ENCODE measurements at places on chromosomes 5 and 9.

DNA sequence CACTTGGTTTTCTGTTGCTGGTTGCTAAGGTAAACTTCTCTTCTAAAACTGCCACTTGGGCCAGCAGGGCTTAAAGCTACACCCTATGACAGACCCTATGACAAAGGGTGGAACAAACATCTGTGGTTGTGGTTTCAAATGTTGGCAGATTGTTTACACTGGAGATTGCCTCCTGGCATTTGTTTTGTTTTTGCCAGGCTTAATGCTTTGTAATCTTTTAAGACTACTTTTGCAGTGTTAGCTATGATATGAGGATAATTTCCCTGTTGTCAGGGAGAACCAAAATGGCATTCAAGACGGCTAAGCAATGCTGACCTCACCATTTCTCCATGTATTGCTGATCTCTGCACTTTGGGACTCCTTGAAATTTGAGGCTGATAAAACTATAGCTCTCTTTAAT is 50.3 kb downstream of the MAMDC2 start:
- no peak for DNase-seq

DNA sequence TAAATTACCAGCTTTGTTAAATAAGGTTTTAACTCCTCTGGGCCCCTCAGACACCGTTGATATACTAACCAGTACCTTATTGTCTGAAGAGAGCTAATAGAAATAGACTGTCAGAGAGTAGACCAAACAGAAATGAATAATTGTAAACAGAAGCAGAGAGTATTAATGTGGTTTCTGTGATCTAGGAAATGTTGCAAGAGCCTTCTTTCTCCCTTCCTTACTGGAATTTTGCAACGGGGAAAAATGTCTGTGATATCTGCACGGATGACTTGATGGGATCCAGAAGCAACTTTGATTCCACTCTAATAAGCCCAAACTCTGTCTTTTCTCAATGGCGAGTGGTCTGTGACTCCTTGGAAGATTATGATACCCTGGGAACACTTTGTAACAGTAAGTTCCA is 5.1 kb downstream of the TYRP1 start:
- DNase-seq: no peak

DNA sequence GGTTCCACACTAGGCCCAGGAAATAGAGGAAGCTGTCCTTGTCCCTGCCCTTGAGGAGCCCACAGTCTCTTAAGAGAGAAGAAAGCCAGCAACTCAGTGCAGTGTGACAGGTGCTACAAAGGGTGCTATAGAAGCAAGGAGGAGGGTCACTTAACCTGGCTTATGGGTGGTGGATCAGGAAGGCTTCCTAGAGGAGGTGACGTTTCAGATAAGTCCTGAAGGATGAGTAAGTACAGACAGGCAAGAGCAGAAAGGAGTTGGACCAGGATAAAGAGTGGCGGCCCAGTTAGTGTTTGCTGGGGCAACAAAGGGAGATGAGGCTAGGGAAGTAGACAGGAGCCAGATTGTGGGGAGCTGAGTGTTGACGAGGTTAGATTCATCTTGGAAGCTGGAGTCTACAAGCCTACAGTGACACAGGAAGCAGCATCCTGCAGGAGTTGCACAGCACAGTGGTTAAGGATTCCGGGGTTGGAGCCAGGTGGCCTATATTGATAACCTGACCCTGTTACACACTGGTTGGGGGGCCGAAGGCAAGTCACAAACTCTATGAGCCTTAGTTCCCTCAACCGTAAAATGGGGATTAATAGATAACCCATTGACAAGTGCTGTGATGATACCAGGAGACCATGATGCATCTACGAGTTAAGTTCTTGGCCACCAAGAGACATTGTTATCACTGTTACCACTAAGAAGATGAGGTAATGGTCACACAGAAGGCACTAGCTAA is 5.4 kb upstream of the LHX6 start:
- no peak for DNase-seq

DNA sequence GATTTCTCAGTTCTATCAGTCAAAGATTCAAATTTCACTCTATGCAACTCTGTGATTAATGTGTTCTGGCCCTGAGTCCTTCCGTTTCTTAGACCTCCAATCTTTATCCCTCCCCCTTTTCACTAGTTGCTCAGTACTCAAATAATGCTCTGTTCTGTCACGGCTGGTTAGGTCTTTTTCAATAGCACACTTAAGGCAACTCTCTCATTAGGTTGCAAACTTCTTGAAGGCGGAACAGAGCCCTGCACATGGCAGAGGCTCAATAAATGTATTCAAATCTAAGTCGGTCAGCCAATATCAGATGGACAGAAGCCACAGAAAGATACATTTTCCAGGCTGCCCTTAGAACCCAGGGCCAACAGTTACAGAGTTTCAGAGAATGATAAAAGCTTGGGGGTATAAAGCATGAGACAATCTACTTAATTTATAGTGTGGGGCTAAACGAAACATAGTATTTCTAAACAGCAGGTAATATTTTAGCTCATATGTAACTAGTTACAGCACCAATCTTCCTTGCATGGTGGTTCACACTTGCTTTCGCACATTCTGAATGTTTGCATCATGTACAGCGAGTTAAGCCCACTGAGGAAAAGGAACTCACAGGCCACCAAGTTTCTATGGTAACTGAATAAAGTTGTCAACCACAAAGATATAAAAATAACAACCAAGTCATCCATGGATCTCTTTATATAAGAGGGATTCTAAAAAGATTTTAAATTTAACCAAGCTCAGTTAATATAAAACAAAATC is 67.1 kb upstream of the GOLPH3 start:
- peak; percentile 47 for DNase-seq

DNA sequence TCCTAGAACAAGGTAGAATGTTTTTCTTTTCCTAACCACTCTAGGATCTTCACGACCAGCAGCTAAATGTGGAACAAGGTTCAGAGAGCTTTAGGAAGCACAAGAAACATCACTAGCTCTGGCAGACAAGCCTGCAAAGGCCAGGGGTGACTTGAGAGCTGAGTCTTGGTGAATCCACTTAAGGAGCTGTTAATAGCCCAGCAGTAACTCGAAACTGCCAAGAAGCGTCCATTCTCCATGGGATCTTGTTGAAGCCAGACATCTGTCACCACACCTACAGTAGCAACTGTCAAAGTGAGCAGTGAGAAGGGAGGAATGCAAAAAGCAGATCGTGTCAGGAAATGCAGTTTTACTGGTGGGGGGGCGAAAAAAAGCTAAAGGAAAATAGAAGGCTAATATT is 87.2 kb downstream of the ATPSCKMT start:
- DNase-seq: no peak

- no peak for DNase-seq
These were observed 218.4 kb downstream of the FSTL4 start for GRCh38 chr5:133393776-133394476.

- DNase-seq: no peak
These were observed 226.6 kb upstream of the PPP1R2B start for GRCh38 chr5:156623381-156624040.

- no peak for DNase-seq
These were observed 649.5 kb downstream of the LRRC70 start for GRCh38 chr5:63228154-63228553.

- no peak for DNase-seq
These were observed 55.5 kb upstream of the ZNF354A start for GRCh38 chr5:178785999-178786398.

DNA sequence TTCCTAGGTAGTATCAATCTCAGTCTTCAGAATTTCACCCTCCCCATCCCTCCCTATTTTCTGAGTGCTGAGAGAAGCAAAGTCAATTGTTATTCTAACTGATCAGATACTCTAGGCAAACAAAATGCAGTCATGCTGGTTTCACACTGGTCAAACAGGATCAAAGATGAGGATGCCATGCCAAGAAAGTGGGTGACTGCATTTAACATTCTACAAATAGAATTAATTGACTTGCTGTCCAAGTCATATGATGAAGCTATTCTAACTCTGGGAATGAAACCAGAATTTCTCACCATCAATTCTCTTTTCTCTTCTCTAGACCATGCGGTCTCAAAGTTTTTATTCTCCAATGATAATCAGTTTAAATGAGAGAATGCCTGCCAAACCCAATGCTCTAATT is 112.5 kb downstream of the CTNND2 start:
- DNase-seq: no peak

DNA sequence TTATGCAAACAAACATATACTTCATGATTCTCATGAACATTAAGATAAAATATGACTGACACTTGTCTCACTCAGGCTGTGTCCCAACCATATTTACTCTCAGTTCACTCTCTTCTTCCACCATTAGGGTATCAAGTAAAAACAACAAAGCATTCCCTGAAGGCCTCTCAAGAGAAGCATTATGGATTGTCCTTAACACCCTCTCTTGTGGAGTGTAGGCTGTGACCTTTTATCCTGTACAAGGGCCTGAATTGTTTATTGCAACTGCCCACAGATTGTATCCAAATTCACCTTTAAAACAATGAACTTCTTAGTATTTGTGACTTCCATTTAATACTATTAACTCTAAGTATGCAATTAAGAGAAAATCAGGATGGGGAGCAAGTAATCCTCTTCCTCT is 78.1 kb downstream of the RICTOR start:
- DNase-seq: no peak

GRCh38 chr9:4124266-4124665 is 175.6 kb downstream of the GLIS3 start:
- no peak for DNase-seq

DNA sequence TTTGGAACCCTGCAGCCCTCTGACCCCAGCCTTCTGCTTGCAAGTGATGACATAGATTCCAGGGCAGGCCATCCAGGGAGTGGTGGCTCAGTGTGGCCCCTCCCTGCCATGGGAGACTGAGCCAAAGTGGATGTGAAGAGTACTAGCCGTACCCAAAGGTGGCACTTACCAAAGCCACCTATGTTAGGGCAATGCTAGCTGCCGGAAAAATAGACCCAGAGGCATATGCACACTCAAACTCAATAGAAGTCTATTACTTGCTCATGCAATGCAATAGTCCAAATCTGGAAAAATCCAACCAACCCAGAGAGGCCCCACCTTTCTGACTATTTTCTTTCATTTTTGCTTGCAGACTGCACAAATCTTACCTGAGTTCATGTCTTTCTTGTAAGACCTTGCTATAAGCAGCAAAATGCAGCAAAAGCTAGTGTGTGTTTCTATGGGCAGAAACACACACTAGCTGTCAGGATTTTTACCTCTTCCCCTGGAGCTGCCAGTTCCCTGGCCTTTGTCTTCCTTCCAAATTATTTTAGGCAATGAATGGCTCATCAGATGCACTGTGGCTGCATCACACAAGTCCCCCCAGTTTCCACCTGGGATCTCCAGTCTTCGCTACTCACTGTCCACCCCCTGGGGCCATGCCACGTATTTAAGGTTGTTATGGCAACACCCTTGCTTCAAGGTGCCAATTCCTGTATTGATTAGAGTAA is 74.0 kb downstream of the HRH2 start:
- DNase-seq: no peak

- DNase-seq: no peak
These were observed 347.8 kb downstream of the TRIM32 start for GRCh38 chr9:117034866-117035265.

DNA sequence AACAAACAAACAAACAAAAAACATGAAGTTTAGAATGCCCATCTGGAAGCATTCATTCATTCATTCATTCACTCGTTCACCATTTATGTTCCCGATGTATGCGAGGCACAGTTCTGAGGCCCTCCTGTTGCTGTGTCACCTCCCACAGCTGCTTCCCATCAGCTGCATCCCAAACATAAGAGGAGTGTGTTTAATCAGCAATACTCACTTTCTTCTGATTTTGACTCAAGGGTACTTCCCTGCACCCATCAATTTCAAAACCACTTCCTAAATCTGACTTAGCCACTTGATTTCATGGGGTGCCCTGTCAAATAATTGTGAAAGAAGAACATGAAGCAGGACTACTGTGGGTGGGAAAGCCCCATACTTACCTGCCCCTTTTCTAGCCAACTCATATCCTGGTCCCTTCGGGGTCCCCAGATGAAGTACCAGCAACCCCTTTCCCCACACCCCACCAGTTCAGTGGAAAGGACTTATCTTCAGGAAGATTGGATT is 128.0 kb upstream of the IL12B start:
- DNase-seq: peak; percentile 16

DNA sequence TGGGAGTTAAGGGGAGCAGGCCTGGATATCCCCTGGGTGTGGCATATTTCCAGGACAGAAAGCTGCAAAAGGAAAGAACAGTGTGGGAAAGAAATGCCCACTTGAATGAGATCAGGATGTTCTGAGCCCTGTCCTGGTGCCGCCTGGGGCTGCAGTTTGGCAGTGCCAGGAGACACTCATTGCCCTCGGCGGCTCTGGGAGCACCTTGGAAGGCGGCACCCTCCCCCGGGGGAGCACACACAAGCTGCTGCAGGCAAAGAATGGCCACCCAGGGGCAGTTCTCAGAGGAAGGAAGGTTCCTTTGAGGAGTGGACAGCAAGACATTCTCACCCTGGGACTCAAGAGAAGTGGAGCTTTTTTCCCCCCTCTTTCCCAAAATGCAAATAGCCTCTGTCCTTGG is 305.3 kb downstream of the NTRK2 start:
- DNase-seq: no peak

GRCh38 chr9:1829719-1830118 is 185.4 kb upstream of the SMARCA2 start:
- DNase-seq: no peak

GRCh38 chr9:78286946-78287388 is 10.0 kb upstream of the PSAT1 start:
- no peak for DNase-seq

Measured in NK-92 treated with Interleukin-12 subunit alpha and Interleukin-12 subunit beta, amount 100 ng/mL, for 24 hours (cell line).